NCI-H187 (cell line): ENCODE measurements at places on chromosomes 5 and 9.

- DNase-seq = no peak
Measured at GRCh38 chr5:163809473-163809872, 304.1 kb downstream of the MAT2B start.

DNA sequence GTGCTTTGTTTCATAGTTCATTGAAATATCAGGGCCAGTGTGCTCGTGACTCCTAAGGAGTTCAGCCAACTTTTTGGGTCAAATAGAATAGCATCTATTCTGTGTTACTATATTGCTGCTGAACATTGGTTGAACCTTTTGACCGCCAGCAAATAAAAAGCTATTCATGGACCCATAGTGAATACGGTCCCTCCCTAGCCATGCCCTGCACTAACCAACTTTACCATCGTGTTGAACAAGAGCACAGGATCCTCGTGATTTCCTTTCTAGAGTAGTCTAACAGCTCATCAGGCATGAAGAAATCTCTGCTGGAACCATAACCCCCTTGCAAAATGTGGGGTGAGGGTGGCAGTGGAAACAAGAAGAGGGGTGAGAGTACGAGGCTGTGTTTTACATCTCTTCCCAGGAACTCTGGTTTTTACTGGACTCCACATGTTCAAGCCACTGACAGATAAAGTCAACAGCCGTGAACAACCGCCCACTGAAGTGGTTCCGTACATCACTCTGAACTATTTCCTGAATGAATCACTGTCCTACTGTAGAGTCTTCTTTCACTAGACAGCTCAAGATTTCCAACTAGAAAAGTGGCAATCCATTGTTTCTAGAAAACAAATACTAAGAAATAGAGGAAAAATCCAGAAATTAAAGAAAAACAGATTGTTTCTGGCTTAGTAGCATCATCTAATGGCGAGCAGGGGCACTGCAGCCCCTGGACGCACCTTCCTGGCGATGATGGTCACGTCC is 70.1 kb upstream of the SPATA31E1 start:
- no peak for DNase-seq

- DNase-seq = no peak
Measured at GRCh38 chr9:28134446-28134976, 561.2 kb upstream of the C9orf72 start.

DNA sequence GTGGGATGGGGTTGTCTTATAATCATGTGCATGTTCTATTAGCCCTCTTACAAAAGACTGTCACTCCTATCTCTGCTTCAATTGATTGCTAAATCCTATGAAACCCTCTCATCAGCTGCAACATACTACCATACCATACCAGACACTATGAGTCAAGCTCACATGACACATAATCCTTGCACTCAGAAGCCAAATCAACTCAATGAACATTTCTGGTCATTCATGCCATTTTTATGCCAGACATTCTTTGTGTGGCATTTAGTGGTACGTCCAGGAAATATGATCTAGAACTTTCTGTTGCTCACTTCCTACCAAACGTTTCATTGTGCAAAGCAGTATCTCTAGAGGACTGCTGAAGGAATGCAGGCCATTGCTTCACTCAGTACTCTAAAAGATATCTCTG is 159.2 kb upstream of the GNA14 start:
- no peak for DNase-seq

- DNase-seq = no peak
Measured at GRCh38 chr9:16825971-16826625, 44.4 kb downstream of the BNC2 start.

- no peak for DNase-seq
Measured at GRCh38 chr9:96044401-96044800, 168.9 kb downstream of the ERCC6L2 start.

GRCh38 chr9:81292056-81292805 is 397.1 kb downstream of the TLE1 start:
- DNase-seq = no peak

- no peak for DNase-seq
Measured at GRCh38 chr5:61919920-61920319, 386.1 kb upstream of the KIF2A start.

- peak; percentile 5 for DNase-seq
Measured at GRCh38 chr5:168747987-168748777, 169.0 kb upstream of the PANK3 start.

- no peak for DNase-seq
Measured at GRCh38 chr9:89678396-89679015, 73.7 kb downstream of the GADD45G start.

DNA sequence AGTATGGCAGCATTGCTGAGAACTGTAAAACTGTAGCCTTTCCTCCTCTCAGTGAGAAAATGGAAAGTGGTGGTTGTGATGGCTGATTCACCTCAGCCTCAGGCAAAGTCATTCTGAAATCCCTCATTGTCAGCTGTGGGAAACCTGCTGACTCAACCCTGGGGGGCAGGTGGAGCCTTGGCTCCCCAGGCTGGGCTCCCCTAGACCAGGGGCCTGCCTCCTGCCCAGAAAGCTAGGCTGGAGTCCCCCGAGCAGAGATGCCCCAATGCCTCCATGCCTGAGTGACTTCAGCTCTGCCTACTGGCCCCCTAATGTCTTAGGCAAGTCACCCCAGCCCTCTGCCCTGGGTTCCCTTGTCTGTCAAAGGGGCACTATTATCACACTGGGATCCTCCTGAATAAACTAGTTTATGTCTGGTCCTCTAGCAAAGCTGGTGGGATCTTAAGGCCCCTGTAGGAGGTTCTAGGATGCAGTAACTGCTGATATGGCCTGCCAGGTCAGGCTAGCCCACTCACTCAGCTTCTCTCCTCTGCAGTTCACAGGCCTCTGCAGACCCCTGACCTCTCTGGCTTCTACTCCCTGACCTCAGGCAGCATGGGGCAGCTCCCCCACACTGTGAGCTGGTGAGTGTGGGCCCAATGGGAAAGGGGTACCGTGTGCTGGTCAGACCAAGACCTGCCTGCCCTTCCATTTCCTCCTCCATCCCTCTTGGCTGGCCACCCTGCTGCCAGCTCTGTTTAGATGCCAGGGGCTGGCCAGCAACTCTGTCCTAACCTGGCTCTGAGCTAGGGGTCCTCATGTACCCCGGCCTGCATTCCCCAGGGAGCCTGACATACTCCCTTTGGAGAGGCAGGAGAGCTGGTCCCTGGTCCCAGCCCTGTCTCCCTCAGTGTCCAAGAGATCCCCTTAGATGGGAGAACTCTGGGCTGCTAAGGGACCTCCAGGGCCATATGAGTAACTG is 24.2 kb downstream of the TCF7 start:
- DNase-seq = no peak

GRCh38 chr5:32088214-32088613 is 85.9 kb downstream of the GOLPH3 start:
- no peak for DNase-seq

- DNase-seq = no peak
Measured at GRCh38 chr5:33854733-33855151, 37.0 kb downstream of the ADAMTS12 start.

DNA sequence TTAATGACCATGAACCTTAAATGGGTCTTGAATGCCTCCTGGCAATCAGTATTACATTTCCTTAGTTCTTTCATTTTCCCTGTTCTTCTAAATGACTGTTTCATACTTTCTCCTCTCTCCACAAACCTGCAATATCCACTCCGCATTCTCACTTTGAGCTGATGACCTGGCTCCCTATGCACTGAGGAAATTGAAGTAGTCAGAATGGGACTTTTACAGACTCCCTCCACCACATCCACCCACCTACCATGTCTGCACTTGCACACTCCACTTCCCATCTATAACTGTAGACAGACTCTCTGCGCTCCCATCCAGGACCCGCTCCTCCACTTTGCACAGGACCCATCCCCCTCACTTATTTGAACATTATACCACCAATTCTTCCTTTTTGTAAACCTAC is 36.2 kb upstream of the GZMA start:
- no peak for DNase-seq

GRCh38 chr9:136835162-136835931 is 6.9 kb upstream of the AJM1 start:
- no peak for DNase-seq

- no peak for DNase-seq
Measured at GRCh38 chr9:125932012-125932411, 184.8 kb downstream of the PBX3 start.

GRCh38 chr9:121199921-121200320 is 1.7 kb downstream of the RAB14 start:
- DNase-seq = no peak

- no peak for DNase-seq
Measured at GRCh38 chr9:23621924-23622323, 204.1 kb downstream of the ELAVL2 start.

- DNase-seq = no peak
Measured at GRCh38 chr9:131278702-131279111, 2.4 kb upstream of the FAM78A start.

- no peak for DNase-seq
Measured at GRCh38 chr5:157961896-157962590, 103.1 kb upstream of the CLINT1 start.

GRCh38 chr5:74943905-74944304 is 77.7 kb upstream of the FAM169A start:
- DNase-seq = no peak

DNA sequence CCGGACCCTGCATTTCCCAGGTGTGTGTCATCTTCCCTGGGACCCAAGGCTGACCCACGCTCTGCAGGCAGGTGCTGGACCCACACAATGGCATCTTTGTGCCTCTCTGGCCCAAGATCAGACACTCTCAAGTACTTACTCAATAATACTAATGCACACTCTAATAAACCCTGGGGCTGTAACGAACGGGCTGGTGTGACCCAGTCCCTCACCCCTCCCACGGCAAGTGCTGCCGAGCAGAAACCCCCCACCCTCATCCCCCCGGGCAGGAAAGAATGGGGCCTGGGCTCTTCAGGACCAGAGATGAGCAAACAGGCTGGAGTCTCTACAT is 1.1 kb upstream of the OBP2B start:
- DNase-seq = no peak
